Stimulated activated CD8-positive, alpha-beta memory T cell treated with anti-CD3 and anti-CD28 coated beads, Interleukin-15, amount 100 ng/mL, for 24 hours (primary cell): ENCODE measurements at places on chromosomes 6 and 20.

DNA sequence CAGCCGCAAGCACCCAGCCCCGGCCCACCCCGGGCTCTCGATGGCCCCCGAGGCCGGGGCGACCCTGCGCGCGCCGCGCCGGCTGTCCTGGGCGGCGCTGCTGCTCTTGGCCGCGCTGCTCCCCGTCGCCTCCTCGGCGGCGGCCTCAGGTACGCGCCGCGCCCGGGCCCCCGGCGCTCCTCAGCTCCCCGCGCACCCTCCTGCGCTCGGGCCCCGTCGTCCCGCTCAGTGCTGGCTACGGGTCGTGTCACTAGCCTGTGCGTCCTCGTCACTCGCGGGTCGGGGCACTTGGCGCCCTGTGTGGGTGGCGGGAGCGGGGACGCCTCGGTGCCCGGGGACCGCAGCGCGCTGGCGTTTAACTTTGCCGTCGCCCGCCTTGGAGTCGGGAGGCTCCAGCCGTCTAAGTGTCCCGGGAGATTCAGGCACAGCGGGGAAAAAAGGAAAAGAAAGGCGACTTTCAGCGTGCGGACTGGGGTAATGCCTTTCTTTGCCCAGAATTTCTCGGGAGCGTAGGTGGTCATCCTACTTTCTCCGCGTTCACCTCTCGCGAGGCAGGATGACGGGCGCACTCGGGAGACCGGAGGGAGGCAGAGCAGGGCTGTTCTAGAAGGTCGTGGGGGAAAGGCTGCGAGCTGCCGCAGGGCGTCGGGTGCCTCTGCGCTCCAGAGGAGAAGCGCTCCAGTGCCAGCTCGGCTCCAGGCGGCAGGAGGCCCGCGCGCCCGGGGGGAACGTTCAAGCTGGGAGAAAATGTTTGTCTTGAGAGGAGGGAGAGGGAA is 545 bp downstream of the FNDC1 start:
- no peak for DNase-seq

DNA sequence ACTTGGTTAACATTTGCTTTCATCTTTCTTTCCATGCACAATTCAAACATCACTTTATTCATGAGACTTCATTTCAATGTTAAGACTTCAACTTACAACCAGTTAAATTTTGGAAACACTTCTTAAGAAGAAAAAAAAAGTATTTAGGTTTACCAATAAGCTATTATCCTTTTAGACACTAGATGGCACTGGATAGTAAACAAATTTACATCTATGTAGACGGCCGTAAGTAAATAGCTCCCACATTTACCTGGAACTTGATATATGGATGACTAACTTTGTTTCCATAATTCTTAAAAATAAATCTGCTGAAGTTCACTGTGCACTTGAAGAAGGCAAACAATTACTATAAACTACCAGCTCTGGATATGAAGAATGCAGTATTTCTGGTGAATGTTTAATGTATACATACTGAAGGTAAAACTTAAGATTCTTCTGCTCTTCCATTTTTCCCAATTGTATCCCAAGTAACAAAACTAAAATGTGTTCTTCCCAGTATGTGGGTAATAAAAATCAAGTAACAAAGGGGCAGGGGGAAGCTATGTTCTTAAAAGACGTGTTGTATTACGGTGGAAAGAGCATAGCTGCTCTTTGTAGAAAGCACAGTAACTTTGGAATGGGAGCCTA is 130.6 kb upstream of the C6orf118 start:
- no peak for DNase-seq

DNA sequence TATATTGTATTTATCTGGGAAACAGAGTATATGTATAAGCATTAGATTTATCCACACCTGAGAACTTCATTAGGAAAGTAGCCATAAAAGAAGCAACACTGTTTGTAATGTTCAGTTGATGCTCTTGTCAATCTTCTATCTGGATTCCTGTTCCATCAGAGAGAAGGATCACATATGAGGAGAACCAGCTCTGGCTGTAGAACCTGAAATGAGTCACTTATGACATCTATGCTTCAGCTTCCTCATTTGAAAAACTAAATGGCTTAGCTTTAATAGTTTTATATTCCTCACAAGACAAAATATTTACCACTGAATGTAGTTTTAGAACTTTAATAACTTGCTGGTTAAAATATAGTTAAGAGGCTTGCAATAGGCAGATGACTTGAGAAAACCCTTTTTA is 144.7 kb downstream of the TASP1 start:
- no peak for DNase-seq

DNA sequence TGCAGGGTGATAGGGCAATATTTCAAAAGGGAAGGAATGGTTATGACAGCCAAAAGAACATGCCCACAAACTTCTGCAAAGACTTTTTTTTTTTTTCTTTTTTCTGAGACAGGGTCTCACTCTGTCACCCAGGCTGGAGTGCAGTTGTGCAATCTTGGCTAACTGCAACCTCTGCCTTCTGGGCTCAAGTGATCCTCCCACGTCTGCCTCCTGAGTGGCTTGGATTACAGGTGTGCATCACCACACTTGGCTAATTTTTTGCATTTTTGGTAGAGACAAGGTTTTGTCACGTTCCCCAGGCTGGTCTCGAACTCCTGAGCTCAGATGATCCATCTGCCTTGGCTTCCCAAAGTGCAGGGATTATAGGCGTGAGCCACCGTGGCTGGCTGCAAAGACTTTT is 117.6 kb upstream of the ADGRF1 start:
- DNase-seq, result no peak

DNA sequence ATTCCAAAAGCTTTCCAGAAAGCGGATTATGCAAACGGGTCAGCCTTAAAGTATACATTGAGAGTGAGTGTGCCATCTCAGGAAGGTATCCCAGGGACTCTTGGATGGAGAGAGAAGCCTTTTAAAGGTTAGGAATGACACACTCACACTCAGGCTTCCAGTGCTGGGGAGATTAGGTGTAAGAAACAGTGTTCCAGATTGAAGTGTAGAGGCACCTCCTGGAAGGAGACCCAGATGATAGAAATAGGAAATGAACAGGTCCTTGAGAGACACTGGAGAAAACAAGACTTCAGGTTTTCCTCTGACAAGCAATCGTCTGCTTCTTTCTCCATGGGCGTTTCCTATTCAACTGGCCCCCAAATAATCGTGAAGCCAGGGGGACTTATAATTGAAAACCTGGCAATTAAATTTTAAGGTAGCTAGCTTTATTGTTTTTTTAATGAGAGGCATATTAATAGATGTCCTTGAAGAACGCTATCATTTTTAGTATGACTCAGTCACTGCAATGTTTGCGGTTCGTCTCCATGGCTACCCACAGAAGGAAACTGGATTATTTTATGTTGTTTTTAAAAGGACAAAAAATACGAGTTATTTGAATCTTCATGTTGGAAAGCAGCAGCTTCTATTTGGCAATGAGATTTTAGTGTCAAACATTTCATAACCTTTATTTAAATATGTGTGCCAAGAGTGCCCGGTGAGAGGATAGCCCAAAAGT is 85.3 kb downstream of the TRMT6 start:
- no peak for DNase-seq

DNA sequence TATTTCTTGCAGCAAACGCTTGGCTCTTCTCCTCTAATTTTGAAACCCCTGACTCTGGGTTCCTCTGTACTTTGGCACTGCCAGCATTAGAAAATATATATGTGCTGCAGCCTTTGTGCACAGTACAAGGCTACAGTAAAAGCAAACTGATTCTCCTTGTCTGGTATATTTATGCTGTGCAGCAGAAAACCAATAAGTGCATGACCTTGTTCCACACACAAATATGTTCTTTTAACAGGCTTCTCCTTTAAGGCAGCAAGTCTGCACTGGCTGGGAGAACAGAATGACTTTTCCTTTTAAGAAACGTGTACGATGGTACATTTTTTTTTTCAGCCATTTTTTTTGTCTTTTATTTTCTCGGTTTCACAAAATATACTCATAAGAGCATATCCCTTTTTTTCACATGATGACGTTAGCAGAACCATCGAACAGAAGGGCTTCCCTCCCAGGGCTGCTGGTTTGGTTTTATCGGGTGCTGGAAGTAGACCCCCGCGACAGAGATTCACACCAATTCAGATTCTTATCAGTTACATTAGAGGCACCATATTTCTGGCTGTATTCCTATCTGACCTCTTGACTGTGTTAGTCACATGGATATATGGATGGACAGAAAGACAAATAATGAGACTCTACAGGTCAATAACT is 129.9 kb upstream of the ARID1B start:
- DNase-seq, result no peak

DNA sequence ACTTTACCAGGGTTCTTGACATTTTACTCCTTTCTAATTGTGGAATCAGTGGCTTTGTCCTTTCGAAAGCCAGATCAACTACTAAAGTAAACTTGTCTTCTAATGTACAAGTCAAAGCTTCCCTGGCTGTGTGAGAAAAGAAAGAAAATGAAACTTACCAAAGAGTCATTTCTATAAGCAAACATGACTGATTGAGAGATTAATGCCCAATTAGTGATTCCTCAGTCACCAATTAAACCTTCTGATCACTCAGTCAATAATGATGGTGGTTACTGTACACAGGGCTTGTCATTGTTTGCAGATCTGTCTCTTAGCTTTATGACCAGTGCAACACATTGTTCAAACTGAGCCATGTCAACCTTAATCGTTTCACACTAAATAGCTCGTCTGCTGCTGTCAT is 1168.4 kb upstream of the CITED2 start:
- DNase-seq, result no peak

DNA sequence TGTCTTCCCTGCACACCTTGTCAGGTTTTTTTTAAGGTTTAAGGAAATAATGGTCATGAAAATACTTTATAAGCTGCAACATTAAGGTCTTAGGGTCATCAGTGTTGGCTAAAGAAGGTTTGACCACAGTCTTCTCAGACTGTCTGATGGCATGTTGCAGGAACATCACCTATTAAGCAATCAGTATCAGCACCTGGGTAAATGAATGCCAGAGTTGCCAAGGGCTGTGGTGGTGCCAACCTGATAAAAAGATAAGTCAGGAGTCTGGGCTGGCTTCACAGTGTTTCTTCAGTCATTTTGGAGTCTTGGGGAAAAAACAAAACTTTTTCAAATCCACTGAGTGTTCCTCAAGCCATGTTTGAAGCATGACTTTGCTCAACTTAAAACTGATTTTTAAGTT is 61.5 kb upstream of the VSTM2L start:
- no peak for DNase-seq

GRCh38 chr20:29306390-29307072 is 1950.9 kb upstream of the DEFB115 start:
- no peak for DNase-seq

GRCh38 chr6:31727034-31727716 is 1.9 kb downstream of the DDAH2 start:
- no peak for DNase-seq

DNA sequence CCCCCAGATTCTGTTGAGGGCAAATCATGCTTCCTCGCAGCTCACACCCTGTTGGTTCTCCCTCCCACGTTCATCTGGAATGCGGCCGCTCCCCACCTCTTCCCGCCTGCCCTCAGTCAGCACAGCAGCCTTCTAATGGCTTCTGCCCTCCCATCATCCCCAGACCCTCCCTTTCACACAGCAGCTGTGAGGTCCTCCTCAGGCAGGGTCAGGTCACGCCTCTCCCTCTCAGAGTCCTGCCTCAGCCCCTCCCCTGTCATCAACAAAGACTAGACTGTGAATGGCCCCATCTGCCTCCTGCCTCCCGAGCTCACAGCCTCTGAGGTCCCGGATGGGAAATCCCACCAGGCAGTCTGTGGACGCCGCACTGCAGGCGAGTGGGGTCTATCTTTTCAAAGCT is 7.9 kb upstream of the BHLHE23 start:
- DNase-seq, result no peak

DNA sequence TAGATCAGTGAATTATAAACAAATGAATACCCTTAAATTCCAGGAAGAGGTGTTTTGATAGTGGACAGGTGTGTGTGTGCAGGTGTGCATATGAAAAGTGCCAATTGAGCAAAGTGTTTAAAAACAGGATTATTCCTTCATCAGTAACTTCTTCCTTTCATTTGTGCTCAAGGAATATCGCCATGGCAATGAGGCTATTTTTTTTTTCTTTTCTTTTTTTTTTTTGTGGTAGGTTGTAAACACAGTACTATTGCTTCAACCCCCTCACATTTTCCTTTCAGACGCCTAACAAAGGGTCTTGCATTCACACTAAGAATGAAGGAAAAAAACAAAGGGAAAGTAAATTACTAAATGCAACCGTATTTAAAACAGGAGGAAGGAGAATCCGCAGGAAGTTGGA is 2.0 kb upstream of the HSPA1B start:
- DNase-seq, result no peak

DNA sequence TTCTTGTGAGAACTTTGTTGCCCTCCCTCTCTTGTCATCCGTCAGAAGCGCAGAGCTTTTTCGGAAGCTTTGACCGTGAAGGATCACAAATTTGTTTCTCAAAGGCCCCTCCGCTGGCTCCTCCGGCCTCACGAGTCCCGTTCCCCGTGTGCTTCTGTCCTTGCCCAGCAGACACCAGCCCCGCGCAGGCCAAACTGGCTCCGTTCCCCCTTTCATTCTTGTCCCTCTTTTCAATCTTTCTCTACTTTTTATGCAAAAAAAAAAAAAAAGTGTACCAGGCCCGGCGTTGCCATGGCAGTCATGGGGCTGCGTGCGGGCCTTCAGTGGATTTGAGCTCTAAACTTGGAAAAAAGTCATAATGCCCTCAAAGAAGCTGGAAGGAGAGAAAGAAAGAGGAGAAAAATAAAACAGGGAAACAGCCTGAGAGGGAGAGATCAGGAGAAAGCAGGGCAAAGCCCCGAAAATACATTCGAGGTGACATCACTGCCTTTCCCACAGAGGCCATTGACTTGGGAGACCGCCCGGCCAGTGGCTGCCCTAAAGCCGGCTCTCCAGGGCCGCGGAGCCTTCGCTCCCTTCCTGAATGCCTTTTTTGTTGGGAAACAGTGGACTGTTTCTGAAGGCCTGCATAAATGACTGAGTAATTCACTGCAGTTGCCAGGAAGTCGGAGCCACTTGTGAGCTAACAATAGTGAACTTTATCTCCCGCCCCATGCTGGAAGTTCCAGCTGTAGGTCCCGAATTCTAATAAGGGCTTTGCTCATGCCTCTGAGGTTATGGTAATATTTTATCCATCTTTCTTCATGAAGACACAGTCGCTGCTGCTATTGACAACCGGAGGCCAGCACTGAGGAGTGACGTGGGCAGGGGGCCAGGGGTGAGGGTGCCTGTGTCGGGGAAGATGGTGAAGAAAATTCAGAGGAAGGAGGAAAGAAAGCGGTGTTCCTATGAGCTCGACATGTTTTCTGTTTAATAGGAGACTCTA is 670.9 kb downstream of the QKI start:
- DNase-seq, result no peak

GRCh38 chr6:120774275-120774674 is 560.0 kb downstream of the TBC1D32 start:
- DNase-seq, result no peak

- DNase-seq, result no peak
Observed at GRCh38 chr6:55888917-55889316, 13.5 kb upstream of the BMP5 start.

- no peak for DNase-seq
Observed at GRCh38 chr20:10286356-10286755, 67.7 kb downstream of the SNAP25 start.

- DNase-seq, result no peak
Observed at GRCh38 chr20:18397030-18397429, 69.8 kb downstream of the DZANK1 start.

DNA sequence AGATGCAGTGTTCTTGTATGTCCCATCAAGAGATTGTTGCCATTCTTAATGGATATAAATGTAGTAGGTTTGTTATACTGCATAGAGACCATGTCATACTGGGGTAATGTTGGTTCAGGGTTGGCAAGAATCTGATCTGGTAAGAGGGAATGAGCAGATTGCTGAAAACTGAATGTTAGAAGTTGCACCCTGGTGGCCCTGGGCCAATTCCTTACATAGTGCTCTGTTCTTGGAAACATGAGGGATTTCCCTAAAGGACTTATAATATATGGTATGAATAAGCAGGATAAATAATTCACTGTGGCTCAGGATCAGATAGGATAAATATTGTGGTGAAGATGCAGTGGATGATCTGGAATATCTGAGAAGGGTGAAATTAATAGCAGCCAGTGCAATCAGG is 70.2 kb downstream of the ANKS1A start:
- no peak for DNase-seq
